ENCODE measurements at places on chromosomes 1 and 21. TPM values are rescaled to one million over a fixed set of nuclear protein-coding genes. Genes with fewer than 3 reads are reported as not detected.

The FNDC5 gene
- polyA plus RNA-seq = 1.5 TPM

The VASH2 gene
- polyA plus RNA-seq = 0.38 TPM

The OPTC gene
- polyA plus RNA-seq = not detected

The CDC7 gene
- polyA plus RNA-seq = 0.43 TPM

The GCSAML gene
- not detected for polyA plus RNA-seq

The INSRR gene
- not detected for polyA plus RNA-seq

The SLC6A17 gene
- polyA plus RNA-seq = not detected

The CA6 gene
- polyA plus RNA-seq = not detected

The CAPN8 gene
- polyA plus RNA-seq = not detected

The FCRL1 gene
- 0.47 TPM for polyA plus RNA-seq

The NRAS gene
- 9.1 TPM for polyA plus RNA-seq
